Lower leg skin (tissue), 4 donors: ENCODE measurements at places on chromosomes 16 and 17. TPM values are rescaled to one million over a fixed set of nuclear protein-coding genes. Genes with fewer than 3 reads are reported as not detected.

- DNase-seq, result peak; percentile 51
These were observed 27.2 kb downstream of the ABCC3 start for GRCh38 chr17:50661795-50662391.

DNA sequence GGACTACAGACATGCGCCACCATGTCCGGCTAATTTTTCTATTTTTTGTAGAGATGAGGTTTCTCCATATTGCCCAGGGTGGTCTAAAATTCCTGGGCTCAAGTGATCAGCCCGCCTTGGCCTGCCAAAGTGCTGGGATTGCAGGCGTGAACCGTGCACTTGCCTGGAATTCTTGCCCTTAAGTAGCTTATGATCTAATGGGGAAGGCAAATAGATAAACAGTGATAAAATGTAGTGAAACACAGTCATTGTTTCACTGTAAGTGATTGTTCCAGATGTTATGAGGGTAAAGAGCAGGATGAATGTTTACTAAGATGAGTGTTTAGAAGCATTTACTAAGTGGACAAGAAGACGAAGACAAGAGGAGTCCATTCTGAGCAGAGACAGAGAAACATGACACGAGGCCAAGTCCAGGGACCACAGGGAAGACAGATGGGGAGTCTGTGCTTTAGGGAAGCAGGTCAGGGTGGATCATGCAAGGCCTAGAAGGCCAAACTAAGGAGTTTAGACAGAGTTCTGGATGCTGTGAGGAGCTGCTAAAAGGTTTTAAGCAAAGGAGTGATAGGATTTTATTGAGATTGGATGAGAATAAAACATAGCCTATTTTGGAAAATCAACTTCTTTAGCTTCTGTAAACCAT lies 36.9 kb downstream of the YPEL2 start:
- no peak for DNase-seq

GRCh38 chr17:12983991-12984884 lies 33.6 kb downstream of the ELAC2 start:
- DNase-seq, result no peak

DNA sequence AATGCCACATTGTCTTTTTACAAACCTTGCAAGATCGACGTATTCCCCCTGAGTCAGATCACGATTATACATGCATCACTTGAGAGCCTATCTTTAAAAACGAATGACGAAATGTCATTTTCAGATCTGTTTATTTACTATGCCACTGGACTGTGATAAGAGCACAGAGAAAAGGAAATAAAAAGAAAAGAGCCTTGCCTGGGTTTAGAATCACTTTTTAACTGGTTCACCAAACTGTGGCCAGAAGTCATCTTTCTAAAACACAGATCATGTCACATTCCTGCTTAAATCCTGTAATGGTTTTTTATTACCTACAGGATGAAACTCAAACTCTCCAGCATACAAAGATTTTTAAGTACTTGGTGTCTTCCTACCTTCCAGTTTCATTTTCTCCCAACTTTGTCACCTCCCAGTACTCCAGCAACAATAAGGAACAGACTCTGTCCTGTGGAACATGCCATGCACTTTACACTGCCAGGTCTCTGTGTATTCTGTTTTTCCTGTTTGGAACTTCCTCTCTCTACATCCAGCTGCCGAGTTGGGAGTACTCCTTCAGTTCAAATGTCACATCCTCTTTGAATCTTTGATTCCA lies 91.5 kb downstream of the SNX11 start:
- no peak for DNase-seq

- DNase-seq, result no peak
These were observed 76.8 kb downstream of the SEC14L1 start for GRCh38 chr17:77217566-77217965.

DNA sequence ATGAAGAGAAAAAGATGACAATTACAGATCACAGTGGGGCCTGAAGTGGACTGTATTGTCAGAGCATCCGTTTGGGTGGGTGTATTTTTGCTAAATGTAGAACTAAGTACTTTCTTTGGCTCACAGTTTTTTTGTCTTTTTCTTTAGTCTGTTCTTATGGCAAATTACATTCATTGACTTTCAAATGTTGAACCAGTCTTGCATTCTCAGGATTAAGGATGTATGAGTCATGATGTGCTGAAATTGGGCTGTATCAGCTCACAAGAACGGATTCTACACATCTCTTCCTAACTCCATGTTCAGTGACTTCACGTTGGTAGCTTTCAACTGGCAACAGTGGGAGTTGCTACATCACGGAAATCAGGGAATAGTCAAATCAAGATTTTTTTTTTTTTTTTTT lies 66.5 kb downstream of the TEX2 start:
- no peak for DNase-seq

DNA sequence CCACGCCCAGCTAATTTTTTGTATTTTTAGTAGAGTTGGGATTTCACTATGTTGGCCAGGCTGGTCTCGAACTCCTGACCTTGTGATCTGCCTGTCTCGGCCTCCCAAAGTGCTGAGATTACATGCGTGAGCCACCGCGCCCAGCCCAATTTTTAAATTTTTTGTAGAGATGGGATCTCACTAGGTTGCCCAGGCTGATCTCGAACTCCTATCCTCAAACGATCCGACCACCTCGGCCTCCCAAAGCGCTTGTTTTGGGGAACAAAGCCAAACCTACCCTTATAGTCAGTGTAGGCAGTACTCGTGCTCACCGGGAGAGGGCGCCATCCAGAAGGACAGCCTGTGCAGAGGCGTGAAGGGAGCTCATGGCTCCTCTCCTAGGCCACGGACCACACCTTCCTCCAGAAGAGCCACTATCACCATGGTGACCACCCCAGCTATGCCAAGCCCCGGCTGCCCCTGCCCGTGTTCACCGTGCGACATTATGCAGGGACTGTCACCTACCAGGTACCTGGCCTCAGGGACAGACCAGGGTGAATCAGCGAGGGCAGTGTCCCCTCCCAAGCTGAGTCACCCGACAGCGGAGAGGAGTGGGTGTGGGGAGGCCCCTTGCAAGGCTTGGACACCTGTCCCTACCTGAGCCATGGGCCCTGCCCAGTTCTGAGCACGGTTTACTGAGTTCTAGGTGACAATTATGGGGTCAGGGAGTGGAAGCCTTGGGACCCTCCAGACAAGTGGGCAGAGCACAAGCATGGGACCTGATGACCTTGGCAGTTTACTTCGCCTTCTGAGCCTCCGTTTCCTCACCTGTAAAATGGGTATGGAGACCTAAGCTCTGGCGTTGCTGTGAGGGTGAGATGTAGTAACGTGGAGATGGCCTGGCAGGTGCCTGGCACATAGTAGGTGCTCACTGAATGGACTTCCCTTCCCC lies 13.7 kb downstream of the MYO15B start:
- DNase-seq, result no peak

DNA sequence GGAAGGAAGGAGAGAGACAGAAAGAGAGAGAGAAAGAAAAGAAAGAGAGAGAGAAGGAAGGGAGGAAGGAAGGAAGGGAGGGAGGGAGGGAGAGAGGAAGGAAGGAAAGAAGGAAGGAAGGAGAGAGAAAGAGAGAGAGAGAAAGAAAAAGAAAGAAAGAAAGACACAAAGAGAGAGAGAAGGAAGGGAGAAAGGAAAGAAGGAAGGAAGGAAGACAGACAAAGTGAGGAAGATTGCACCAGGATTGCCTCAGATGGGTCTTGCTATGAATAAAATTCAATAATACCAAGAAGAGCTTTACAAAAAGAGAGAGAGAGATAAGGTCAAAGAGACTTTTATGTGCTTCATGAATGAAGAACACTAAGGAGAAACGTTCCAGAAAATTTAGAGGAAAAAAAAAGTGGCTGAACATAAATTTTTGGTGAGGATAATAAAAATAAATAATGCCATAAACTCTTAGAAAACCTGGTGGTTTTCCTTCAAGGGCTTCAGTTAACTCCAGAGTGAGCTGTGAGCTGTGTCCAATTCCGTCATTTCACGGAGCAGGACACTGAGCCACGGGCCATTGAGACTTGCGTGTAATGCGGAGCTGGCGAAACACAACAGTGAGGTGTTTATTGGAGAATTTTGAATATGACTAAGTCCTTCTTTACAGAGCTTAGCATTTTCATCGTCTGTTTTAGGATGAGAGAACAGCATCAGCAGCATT lies 72.7 kb upstream of the TNRC6C start:
- no peak for DNase-seq

DNA sequence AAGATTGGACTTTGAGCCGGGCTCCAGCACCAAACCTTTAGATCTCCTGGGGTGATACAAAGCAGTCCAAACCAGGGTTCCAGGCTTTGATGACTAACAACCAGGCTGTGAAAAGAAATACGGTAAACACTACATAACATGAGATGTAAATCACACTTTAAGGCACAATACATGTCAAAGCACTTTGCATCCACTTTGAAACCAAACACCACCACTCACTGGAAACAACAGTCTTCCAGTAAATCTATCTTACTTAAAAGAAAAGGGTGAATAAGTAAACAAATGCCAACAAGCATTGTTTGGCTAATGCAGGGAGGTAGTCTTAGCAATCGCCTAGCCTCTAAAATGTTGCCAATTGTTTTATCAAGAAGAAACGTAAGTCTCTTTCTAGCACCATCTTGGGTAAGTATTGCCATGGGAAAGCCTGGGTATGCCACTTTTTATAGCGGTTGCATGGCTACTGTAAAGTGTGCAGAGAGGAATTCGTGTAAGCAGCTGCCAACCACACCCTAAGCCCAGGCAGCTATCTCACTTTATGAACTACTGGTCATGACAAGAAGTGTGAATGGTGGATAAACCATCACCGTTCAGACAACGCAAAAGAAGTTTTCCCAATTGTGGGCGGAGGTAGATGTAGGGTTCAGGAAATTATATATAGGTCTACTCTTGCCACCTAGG lies 267.4 kb upstream of the PSMD7 start:
- DNase-seq, result no peak

DNA sequence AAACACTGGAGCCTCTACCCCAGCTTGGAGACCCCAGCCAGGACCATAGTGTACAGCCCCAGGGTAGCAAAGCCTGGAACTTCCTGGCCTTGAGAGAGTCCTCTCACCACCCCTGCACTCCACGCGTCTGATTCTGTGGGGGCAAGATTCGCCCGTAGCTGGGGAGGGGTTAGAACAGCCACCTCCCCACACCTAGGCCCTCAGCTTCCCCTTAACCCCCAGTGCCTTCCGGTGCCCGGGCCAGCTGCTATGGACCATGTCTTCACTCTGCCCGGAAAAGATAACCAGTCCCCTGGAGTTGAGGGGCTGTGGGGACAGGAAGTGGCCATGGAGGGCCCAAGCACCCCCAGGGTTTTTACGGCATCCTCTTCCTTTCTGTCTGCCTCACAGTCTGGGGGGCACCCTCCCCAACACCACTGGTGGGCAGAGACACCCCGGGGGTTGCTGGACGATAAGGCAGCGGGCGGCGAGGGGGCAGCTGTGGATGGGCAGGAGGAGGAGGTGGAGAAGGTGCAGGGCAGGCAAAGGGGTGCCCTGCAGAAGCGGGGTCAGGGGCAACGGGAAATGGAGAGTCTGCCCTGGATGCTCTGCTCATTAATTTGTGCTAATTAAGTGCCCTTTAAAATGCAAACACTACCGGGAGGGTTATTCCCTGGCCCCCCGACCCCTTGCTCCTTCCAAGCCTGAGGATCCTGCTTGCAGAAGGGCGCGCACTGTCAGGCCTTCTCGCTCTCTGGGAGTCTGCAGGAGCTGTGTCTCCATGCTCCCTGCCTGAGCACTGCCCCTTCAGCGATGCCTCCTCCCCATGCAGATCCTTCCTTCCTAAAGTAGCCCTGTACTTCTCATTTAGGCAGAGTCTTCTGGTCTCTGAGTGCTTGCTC lies 2.4 kb downstream of the PRSS27 start:
- no peak for DNase-seq

- DNase-seq, result no peak
These were observed at the start of gene QPRT for GRCh38 chr16:29678691-29679267. TSS of gene QPRT (plus strand) at chr16:29679180. CDS start at chr16:29679198, 18 bp downstream.

DNA sequence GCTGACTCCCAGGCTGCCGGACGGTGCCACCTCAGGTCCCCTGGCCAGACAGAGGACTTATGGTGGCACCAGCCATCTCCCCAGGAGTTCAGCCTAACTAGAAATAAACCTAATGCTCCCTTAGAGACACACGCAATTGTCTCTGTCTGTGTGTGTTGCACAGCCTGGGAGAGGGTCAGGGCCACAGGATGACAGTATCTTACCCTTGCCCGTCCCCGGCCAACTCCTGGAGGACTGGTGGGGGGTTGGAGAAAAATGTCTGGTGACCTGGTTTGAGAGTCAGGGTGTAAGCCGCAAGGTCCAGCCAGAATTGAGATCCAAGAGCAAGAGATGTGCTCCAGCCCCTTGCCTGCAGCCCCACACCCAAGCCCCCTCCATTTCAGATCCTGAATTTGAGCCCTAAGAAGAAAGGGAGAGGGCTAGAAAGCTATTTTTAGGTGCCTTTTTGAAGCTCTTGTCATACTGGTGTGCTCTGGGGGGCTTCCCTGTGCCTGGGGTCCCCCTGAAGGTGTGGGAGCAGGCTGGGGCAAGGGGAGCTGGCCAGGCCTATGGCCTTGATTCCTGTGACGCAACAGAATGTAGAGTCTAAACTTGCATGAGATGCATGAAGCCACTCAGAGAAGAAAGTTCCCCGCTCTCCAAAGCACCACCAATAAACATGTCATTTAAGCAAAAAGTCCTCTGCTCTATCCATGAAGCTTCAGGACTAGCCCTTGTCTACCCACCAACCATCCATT lies 12.9 kb downstream of the ZNF319 start:
- DNase-seq, result no peak

- no peak for DNase-seq
These were observed 55.8 kb upstream of the B4GALNT2 start for GRCh38 chr17:49076573-49077384.

DNA sequence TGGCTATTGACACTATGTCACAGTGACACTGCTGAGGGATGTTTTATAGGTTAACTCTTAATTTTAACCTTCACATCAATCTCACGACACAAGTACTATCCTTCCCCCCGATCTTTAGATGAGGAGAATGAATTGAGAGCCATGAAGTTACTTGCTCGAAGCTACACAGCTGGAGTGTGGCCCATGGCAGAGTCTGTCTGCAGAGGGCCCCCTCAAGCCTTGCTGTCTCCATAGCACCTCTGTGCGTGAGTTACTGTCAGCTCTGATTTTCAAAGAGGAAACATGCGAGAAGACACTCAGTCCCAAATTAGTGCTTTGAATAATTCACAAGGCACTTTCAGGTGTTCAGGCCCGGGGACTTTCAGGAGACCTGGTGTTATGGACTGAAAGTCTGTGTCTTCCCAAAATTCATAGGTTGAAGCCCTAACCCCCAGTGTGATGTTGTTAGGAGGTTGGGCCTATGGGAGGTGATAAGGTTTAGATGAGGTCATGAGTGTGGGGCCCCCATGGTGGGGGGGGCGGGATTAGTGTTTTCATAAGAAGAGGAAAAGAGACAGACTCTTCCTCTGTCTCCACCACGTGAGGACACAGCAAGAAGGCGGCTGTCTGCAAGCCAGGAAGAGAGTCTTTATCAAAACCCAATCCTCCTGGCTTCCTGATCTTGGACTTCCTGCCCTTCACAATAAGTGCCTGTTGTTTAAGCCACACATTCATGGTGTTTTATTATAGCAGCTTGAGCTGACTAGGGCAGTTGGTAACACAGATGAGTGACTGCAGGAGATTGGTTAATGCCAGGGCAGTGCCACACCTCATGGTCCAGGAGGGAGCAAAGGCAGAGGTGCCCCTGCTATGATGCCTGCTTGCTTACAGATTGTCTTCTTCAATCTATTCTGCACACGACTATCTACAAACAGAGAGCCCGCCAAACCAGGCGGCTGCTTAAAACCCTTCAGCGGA lies 281.8 kb downstream of the HAPSTR1 start:
- DNase-seq, result no peak

NLRC5 gene
- 52.4 TPM for total RNA-seq

RNF112 gene
- total RNA-seq, result 0.54 TPM

TBC1D3H gene
- total RNA-seq, result not detected

TSR3 gene
- total RNA-seq, result 81.5 TPM

KRT16 gene
- 80.0 TPM for total RNA-seq

KREMEN2 gene
- total RNA-seq, result 2.0 TPM

FBXO39 gene
- 0.54 TPM for total RNA-seq

RND2 gene
- total RNA-seq, result 1.4 TPM

CSH1 gene
- not detected for total RNA-seq
